ENCODE measurements at places on chromosomes 3 and 15.

- no peak for DNase-seq
These were observed 256.0 kb upstream of the STAC start for GRCh38 chr3:36124118-36124796.

GRCh38 chr3:94249491-94250079, 186.7 kb downstream of the NSUN3 start:
- peak; percentile 68 for DNase-seq

- DNase-seq, result no peak
These were observed 49.8 kb upstream of the PXYLP1 start for GRCh38 chr3:141181819-141182218.

DNA sequence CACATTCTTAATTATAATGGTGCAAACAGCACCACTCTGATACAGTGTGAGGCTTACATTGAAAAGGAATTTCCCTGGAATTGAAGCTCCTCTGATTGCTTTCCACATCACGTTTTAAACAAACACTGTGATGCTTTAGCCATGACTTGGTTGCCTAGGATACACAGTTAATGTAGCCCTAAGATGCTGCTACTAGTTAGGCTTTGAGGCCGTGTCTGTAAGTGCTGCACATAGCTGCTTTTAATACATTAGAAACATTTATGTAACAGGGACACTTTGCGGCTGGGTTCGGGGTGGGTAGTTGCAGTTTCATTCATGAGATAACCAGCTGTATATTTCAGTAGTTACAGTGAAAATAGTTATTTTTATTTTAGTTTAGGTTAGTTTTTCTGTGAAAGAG, 334.7 kb downstream of the NLGN1 start:
- no peak for DNase-seq

DNA sequence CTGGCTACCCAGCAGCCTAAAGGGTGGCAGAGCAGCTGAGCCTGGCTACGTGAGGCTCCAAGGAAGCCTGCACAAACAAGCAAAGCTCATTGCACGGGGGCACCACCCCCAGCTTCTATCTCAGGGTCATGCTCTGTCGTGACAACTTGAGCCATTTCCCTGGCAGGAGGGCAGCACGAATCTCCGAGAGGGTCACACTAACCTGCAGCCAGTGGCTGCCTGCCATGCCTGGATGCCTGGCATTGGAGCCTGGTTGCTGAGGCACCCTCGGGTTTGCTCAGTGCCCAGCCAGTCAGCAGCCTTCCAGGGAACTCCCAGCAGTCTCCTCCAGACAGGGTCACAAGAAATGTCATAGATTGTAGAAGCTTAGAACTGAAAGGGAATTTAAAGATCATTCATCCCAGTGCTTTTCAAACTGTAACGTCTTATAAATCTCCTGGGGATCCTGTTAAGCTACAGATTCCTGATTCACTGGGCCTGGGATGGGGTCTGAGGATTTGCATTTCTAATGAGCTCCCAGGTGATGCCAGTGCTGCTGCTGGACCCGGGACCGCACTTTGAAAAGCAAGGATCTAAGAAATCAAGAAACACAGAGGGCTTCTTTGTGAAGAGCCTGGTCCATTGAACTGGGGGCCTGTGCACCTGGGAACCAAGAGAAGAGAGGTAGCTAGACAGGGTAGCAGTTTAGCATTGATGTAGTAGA, 48.4 kb downstream of the TMEM266 start:
- no peak for DNase-seq

GRCh38 chr15:62873203-62873602, 169.3 kb upstream of the TPM1 start:
- no peak for DNase-seq

GRCh38 chr15:99749386-99749785, 16.1 kb upstream of the LYSMD4 start:
- no peak for DNase-seq

GRCh38 chr3:123611082-123611481, 26.2 kb upstream of the HACD2 start:
- DNase-seq, result peak; percentile 17

- DNase-seq, result no peak
These were observed 135.7 kb upstream of the IQSEC1 start for GRCh38 chr3:13208706-13209633.

- no peak for DNase-seq
These were observed 785.3 kb downstream of the ROBO2 start for GRCh38 chr3:77825001-77825827.

GRCh38 chr3:129343643-129344360, 65.1 kb downstream of the HMCES start:
- peak; percentile 53 for DNase-seq

GRCh38 chr3:184156522-184156955, 1.4 kb downstream of the DVL3 start:
- no peak for DNase-seq

GRCh38 chr3:49785565-49786356, 581 bp downstream of the IP6K1 start:
- peak; percentile 33 for DNase-seq

- no peak for DNase-seq
These were observed 290.9 kb downstream of the LSAMP start for GRCh38 chr3:116154389-116154788.

- no peak for DNase-seq
These were observed 624.3 kb upstream of the LMCD1 start for GRCh38 chr3:7877312-7877711.

DNA sequence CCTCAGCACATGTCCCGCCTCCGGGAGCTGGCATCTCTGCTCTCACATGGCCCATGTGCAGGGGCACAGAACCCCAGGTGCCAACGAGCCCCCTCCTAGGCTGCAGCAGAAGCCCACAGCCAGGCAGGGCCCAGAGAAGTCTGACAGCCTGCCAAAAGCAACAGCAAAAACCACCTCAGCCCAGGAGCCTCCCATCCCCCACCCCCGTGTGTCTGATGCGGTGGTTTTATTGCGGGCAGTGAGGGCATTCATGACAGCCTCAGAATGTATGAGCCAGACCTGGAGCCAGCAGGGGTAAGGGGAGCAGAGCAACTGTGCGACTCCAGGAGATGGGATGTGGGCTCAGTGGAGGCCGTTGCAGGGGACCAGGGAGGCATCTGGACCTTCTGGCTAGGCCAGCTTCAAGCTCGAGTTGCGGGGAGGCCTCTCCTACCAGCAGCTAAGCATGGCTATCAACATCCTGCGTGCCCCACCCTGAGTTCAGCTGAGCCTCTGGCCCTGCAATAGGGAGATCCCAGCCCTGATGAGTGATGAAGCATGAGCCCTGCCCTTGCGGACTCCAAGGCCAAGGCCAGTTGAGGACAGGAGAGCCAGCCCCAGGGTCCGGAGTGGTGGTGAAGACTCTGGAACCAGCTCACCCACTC, 52.5 kb downstream of the CYP11A1 start:
- DNase-seq, result no peak

DNA sequence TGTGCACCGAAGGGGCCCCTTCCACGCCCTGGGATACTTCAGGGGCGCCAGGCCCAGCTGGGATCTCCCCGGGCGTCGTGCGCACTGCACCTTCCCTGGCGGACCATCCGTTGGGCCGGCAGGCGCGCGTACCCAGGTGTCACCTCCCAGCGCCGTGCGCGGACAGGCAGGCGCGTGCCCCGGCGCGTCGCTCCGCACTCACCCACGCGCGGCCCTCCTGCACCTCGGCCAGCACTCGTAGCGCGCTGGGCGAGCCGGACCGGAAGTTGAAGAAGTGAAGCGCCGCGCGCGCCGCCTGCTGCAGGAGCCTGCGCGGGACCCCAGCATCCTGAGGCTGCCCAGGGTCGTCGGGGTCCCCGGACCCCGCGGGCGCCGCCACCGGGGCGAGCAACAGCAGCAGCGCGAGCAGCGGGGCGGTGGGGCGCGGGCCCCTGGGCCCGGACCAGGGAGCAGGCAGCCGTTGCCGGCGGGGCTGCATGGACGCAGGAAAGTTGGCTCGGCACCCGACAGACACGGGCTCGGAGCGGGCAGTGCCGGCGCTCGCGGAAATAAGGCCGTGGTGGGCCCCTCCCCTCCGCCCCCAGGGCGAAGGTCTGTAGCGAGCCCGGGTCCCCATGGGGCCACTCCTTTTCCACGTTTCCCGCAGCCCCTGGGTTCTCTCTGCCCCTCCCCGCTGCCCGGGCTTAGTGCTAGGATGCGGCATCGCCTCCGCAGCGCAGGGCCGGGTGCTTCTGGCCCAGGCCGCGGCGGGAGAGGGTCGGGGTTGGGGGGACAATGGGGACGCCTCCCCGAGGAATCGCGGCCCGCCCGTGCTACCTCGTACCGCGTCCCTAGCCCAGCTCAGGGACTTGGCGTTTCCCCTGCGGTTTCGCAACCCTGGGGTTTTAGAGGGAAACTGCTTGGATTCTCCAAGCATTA, at the start of gene RARRES1:
Gene RARRES1, minus strand, starts transcription at position 520 of the 918 bp plus-strand sequence. Its CDS starts 42 bp downstream, at position 478.
- no peak for DNase-seq

- no peak for DNase-seq
These were observed 34.5 kb upstream of the MAP3K13 start for GRCh38 chr3:185328324-185329004.

DNA sequence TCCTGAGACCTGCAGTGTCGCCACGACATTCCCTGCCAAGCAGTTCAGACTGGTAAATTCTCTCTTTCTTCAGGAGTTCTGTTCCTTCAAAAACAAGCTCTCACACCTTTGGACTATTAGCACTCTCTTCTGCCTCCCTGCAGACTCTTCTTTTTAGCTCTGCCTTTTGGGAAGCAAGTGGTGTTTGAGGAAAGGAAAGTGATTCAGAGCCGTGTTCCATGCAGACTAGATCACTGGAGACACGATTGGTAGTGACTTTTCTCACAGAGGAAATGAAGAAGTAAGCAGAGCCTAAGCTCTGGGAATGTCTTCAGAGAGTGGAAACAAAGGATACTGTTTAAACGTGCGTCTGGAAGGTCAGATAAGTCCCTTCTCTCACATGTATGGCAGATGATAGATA, 270.6 kb upstream of the TPRG1 start:
- DNase-seq, result no peak

DNA sequence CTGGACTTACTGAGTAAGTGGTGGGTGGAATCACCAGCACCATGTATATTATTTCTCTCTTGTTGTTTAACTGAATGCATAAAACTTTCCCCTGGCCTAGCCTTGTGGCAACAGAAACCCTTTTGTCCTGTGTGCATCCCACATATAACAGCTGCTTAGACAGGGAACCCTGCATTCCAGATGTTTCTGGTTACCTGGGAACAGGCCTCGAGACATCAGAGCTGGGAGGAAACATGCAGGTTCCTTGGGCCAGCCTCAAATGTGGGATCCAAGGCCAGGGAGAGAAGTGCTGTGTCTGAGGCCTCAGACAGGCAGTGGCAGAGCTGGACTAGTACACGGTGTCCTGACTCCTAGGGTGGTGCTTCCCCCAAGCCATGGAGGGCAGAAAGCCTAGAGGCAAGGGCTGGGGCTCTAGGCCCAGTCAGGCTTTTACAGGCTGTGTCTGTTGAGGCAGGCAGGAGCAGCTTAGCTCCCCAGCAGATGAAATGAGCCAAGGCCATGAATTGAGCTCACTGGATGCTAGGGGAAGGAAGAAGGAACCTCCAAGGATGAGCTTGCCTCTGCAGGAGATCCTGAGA, 57.7 kb downstream of the ITGA11 start:
- DNase-seq, result no peak

- no peak for DNase-seq
These were observed 21.1 kb upstream of the ST6GAL1 start for GRCh38 chr3:186909078-186909853.

DNA sequence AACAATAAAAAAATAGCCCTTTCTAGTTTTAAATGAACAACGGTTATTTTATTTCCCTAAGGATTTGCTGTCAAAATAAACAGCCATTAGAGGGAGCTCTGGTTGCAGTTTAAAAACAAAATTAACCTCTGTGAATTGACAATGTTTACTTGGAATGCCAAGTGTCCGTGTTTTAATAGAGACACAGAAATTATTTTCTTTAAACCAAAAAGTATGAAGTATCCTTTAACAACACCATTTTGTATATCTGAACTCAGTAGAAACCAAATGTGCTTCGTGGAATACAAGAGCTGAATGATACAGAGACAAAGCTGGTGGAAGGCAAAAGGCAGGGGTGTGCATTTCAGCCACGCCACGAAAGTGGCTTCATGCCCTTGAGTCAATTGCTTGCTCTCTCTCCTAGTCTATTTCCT, 74.4 kb downstream of the MOBP start:
- peak; percentile 14 for DNase-seq

DNA sequence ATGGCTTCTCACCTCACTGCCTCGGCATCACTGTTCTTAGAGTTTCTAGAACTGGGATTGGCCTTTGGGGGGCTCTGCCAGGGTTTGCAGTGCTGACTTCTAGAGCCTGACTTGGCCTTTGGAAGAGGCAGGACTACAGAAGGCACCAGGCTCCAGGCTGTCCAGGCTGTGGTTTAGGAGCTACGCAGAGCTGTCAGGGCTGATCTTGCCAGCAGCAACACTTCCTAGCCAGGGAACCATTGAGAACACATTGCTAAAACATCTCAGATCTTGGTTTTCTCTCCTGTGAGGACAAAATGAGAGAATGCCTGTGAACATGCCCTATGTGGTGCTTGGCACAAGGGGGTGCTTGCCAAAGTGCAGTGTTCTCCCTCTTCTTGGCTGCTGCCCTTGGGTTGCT, 34.6 kb upstream of the APEH start:
- DNase-seq, result no peak

- no peak for DNase-seq
These were observed 46.1 kb downstream of the XYLB start for GRCh38 chr3:38392604-38393163.

DNA sequence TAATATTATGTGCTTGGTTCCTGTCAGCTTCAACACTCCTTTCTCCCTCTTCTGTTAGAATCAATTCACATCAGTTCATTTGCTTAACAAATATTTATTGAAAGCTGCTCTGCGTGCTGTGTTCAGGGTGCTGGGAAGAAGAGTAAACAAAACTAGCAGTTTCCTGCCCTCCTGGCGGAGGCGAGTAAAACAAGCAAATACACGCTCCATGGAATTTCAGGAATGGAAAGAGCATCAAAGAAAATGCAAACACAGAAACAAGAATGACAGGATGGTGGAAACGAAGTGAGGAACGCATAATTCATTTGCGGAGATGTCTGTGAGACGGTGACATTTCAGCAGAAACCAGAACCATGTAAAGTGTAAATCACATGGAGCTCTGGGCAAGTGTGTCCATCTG, 49.4 kb upstream of the SPTSSB start:
- no peak for DNase-seq

DNA sequence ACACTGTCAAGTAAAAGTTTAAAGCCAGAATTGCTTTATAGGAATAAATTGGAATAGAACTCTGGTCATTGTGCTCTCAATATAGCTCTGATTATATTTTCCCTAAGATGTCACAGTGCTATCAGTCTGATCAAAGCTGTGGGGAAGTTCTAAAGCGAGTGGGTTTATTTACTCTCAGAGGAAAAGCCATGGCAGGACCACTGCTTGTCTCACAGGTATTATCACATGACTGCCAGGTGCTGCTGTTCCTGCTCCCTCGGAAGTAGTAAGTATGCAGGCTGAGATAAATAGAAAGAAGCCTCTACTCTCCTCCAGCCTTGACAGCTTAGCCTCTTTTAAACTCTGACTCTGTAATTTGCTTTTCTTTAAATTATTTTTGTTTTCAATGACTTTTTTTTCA, 49.1 kb upstream of the UTS2B start:
- no peak for DNase-seq
